AG09319 (cell line): ENCODE measurements at places on chromosomes 12 and 14.

GRCh38 chr14:71324767-71325272 lies 417.6 kb downstream of the PCNX1 start:
- DNase-seq = no peak

- peak; percentile 27 for DNase-seq
Measured at GRCh38 chr12:26701604-26702215, 131.3 kb downstream of the ITPR2 start.

GRCh38 chr12:46380022-46380796 lies 7.6 kb upstream of the SLC38A2 start:
- no peak for DNase-seq

DNA sequence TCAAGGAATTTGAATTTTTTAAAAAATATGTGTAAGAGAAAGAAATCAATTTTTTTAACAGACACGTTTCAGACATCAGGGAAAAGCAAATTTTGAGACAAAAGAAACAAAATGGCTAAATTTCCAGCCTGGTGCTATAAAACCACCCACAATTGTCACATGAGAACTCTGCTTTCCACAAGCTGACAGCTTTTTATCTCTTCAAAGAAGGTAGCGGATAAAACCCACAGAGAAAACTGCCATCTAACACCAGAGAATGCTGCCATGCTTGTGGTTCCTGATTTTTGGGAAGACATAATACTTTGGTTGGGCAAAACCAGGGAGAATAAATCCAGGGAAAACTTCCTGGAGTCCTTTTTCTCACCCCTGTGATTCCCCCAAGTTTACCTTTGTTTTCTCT lies 10.3 kb upstream of the ITPR2 start:
- DNase-seq = no peak

- DNase-seq = no peak
Measured at GRCh38 chr12:19190292-19191031, 60.9 kb downstream of the PLEKHA5 start.

DNA sequence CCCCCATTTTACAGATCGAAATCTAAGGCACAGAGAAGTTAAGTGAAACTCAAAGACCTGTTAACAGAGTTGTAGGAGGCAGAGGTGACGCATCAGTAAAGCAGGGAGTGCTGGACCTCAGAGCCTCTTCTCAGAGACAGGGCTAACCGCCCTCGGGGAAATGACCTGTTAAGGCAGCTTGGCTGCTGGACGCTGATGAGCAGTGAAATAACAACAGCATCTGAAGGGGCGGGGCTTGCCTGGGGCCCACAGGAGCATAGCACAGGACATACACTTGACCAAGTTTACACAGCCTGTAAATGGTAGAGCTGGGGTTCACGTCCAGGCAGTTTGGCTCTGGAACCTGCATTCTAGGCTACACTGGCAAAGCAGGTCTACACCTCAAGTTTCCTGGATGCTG lies 39.3 kb downstream of the LRTM2 start:
- no peak for DNase-seq

DNA sequence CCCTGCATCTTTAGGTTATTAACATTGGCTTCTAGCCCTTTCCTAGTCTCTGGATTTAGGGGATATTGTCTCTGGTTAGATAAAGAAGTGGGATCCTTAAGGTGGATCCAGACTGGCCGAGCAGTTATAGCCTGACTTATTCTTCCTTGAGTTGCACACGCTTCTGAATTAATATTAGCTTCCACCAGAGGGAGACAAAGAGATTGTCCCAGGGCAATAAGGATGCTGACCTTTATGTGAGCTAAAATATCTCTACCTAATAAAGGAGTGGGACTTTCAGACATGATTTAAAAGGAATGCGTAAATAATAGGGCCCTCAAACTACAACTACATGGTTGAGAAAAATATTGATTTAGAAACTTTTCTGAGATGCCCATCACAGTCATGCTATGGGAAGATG lies 139.7 kb downstream of the SLCO1B3 start:
- DNase-seq = no peak

DNA sequence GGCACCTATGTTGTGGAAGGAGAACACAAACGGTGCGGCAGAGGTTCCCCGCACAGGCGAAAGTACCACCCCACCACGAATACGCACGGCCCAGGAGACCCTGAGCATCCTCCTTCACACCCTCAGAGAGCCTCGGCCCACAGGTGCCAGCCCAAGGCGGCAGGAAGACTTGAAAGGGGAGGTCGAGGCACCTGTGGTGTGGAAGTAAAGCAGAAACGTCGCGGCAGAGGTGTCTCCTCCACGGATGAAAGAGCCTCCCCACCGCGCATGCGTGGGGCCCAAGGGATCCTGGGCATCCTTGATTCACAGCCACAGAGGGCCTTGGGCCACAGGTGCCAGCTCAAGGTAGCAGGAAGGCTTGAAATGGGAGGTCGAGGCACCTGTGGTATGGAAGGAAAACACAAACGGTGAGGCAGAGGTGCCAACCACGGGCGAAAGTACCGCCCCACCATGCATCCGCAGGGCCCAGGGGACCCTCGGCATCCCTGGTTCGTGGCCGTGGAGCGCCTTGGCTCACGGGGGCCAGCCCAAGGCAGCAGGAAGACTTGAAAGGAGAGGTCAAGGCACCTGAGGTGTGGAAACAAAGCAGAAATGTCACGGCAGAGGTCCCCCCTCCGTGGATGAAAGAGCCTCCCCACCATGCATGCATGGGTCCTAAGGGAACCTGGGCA lies 380.1 kb downstream of the ALG10 start:
- DNase-seq = no peak

DNA sequence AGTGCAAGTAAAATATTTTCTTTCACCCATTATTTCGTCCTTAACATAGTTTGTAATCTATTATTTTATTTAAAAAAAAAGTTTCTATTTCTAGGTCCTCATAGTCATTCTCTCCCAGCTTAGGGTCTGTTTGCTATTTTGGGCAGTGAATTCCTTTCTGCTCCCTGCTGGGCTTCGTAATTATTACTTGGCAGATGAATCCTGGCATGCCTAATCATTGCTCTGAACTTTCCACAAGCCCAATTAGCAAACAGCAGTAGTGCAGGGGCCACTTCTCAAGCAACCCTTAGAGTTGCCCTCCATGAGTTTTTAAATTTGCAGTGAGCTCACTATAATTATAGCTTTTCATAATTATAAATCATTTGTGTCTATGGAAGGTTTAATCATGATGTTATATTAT lies 1378.3 kb upstream of the SEL1L start:
- no peak for DNase-seq

DNA sequence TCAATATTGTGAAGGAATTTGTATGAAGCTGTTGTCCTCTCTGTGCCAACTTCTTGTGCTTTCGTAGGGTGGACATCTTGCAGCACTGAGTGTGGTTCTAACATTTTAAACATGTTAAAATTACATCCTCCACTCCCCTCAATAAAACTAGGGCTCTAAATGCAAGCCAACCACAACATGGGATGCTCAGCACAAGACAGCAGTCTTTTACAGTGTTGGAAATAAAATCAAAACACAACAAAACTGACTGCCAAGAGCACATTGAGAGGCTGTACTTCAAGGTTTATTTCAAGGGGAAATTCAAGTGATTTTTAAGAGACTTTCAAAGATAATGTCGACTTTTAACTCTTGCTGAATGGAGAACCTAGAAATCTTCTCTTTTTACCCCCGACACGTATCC lies 396.9 kb downstream of the TMTC2 start:
- DNase-seq = no peak

DNA sequence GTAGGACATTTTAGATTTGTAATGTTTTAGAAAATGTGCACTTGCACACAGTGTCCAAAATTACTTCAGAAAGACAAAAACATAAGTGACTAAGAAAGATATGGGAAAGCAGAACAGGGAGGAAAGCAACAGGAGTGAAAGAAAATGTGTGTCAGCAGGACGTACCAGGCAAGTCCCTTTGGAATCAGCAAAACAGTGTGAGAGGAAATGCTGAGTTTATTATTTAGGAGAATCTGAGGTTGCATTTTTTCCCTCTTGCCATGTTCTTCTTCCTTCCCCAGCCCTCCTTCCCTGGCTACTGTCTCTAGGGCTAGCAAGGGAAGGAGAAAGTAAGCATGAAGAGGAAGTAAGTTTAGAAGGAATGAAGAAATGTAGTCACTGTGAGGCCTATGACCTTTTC lies 67.7 kb upstream of the CD163 start:
- no peak for DNase-seq

DNA sequence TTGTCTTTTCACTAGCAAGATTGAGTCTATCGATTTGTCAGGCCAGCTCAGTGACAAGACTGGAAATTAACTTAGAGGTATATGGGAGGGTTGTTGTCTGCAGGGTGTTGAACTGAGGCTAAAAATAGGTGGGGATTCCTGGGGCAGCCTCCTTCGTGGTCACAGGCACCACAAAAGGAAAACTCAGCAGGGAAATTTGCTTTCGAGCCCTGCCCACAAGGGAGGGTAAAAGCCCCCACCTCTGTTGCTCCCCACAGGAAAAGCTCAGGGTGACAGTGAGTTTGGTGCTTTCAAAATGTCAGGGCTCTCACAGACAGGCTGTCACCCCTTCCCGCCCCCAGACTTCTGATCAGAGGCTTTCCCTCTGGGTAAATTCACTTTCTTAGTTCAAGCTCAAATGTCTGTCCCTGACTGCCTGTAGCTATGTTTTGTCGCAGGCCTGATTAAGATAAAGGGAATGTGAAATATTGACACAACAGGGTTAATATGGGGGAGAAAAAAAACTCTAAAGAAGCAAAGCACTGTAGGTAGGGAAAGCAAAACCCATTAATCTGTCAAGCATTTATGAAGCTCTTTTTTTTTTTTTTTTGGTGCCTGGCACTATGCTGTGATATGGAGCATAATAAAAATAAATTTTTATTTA lies 11.7 kb upstream of the NFKBIA start:
- DNase-seq = no peak

- DNase-seq = no peak
Measured at GRCh38 chr12:26065451-26065850, 59.4 kb downstream of the BHLHE41 start.

- no peak for DNase-seq
Measured at GRCh38 chr14:98900236-98900635, 371.8 kb downstream of the BCL11B start.

GRCh38 chr14:99947695-99948094 lies 117.5 kb upstream of the EVL start:
- DNase-seq = peak; percentile 12

DNA sequence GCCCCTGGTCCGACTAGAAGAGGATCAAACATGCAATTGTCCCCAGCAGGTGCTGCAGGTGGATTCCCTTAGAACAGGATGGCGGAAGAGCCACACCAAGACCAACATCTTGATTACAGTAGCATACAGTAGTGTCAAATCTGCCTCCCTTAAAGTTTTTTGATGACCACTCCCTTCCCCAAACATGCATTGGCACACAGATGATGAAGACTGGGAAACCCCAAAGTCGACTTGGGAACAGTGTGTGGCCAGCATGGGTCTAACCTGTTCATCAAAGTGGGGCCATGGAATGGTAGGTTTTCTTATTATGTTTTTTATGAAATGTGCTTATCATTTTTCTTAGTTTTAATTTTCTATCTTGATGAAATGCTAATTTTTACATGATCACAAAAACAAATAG lies 8.8 kb downstream of the PLXNC1 start:
- DNase-seq = no peak

- DNase-seq = no peak
Measured at GRCh38 chr12:125296701-125297100, 231.5 kb downstream of the AACS start.

DNA sequence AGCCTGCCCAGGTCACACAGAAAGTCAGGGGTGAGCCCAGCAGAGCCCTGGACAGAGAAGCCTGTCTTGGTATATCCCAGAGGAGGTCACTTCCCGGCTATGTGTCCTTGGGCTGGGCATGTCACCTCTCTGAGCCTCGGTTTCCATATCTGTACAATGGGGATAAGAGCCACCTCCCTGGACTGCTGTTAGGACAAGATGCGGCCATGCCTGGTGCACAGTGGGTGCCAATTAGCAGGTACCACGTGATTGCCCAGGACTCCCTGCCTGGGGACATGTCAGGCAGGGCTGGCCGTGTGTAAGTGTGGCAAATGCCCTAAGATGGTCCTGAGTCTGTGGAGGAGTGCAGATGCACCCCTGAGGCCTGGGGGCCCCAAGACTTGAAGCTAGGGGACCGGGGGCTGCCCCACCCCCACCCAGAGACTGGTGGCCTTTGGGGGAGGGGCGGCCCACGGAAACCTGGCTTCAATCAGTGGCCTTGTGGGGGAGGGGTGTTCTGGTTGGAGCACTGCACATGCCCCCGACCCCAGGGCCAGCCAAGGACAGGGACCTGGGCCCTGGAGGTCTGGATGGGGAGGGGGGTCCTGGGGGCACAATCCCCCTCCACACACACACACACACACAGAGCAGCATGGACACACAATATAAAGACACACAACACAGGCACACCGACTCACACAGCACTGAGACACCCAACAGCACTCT lies 878 bp downstream of the TMEM119 start:
- DNase-seq = no peak

DNA sequence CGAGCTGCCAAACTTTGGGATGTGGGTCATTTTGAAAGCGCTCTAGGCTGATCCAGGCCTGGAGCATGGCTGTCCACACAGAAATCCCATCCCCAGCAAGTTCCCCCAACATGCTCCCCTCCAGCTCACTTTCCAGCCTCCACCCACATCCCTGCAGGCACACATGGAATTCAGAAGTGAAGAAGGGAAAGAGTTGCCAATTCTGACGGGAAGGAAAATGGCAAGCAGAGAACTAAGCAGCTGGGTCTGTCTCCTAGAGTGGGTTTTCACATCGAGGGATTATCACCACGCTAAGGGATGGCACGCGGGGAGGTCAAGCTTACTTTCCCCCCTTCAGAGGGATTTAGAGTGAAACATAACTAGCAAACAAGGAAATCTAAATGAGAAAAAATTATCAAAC lies 142.3 kb downstream of the RIMBP2 start:
- DNase-seq = no peak

- no peak for DNase-seq
Measured at GRCh38 chr12:1272142-1272541, 281.1 kb downstream of the ERC1 start.

DNA sequence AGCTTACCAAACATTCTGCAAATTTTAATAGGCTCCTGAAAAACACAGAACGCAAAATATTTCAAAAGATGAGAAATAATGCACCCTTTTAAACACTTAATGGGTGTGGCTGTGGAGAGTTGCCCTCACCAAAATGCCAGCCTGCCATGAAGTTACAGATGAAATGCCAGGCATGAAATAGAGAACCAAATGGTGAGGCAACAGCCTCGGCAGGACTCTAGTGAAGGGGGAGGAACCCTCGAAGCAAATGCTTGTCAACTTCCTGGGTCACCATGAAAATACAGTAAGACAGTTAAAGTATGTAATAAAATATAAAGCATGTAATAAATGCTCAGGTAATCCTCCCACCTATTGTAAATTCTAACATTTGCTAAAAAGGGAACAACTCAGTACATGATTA lies 24.1 kb downstream of the DUSP16 start:
- DNase-seq = no peak

- no peak for DNase-seq
Measured at GRCh38 chr14:73295198-73295796, 58.0 kb downstream of the PAPLN start.

- DNase-seq = no peak
Measured at GRCh38 chr14:105879503-105879866, 353.1 kb downstream of the TMEM121 start.

- DNase-seq = no peak
Measured at GRCh38 chr12:6868211-6869048, 1.1 kb downstream of the TPI1 start.
